Activated T-helper 1 cell treated with Interleukin-2 at 50 U/mL for 16 hours (primary cell): ENCODE measurements at places on chromosomes 7 and 10.

- DNase-seq = no peak
Measured at GRCh38 chr7:142855114-142855743, 353 bp downstream of the EPHB6 start.

DNA sequence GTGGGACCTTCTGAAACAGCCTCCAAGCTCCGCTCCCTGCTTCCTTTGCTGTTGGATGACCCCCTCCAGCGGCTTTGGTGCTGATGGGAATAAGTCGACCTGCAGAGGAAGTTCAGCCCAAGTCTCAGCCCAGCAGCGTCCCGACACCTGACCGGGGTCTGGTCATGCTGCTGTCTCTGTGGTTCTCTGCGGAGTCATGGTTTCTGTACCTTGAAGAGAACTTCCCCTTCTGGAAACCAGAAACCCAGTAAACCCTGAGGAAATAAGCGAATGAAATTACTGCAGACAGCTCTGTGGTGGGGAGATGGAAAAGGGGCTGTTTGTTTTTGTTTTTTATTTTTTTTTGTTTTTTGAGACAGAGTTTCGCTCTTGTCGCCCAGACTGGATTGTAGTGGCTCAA lies 18.3 kb upstream of the ZNF12 start:
- no peak for DNase-seq

DNA sequence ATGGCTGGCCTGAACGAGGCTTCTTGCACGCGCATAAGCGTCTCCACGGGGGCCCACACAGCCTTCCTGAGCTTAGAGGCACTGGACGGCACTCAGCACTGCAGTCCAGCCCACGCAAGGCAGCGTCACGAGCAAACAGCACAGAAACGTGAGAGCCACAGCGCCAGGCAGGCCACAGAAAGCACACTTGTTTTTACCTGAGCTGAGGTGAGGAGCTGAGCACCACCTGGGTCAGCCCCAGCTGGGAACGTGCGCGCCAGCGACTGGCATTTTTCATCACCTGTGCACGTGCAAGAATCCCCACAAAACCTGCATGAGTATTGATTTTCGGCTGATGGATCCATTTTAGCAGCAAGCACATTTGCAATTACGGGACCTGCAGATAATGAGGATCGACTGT lies 26.7 kb downstream of the IQCE start:
- no peak for DNase-seq

GRCh38 chr10:11885437-11886137 lies 62.4 kb downstream of the PROSER2 start:
- DNase-seq = no peak

DNA sequence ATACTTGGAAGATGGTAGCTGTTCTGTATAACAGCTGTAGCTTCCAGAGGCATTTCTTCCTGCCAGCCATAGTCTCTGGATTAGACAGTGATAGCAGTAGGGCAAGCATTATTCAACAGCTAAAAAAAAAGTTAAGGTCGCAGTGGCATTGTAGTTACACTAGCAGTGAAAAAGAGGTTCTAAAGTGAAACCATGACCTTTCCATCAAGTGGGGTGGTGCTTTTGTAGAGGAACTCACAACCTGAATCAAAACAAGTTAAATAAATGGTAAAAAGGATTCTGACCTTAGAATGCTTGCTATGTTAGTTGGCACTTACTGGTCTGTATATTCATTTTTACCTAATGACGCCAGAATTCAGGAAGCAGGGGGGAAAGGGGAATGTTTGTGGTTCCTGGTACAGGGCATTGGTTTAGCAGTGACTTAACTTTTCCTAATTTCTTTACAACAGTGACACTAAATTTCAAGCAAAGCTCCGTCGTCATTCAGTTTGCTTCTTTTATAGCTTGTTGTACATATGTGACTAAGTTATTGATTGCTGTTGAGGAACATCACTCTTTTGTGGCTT lies 55.0 kb downstream of the GBF1 start:
- no peak for DNase-seq

- no peak for DNase-seq
Measured at GRCh38 chr10:102670065-102670670, 25.9 kb downstream of the TRIM8 start.

DNA sequence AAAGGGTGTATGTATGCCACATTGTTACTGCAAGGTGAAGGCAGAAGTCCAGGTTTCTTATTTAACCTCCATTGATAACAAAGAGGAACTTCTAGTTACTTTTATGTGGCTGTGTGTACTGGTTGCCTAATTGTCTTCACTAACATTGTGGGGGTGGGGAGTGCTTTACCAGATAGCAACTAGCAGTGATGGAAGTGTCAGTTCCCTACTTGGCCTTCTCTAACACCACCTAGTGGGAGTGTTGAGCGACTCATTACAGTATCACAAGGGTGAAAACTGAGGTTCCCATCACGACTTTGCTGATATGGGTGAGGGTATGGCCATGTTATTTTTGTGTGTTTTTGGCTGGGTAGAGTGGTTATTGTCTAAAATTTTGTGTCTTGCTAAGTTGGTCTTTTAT lies 274.4 kb downstream of the THSD7A start:
- no peak for DNase-seq

- peak; percentile 31 for DNase-seq
Measured at GRCh38 chr10:61902445-61903220, 1.1 kb downstream of the ARID5B start.

DNA sequence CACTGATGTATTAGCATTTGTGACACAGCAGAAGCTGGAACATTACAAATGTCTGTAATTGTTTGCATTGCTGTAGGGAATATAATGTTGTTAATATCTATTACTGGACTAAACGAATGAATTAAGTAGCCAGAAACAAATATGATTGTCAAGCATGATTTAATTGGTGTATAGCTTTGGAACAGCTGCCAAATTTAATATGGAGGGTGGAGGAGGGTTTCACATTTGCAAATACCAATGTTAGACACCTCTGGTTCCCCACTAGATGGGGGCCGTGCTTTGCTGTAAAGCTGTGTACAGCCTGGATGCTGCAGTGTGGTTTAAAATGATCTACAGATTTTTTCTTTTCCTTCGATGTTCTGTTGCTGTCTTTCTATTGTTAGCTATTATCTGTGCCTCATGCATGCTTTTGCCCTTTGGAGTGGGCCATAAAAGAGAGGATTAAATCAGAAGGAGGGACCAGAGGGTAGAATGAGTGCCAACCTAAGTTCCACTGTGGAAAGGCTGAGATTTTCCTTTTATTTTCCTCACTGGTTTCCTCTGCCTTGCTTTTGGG lies 23.1 kb downstream of the DNAJB9 start:
- DNase-seq = no peak

GRCh38 chr7:127091620-127092019 lies 161.1 kb downstream of the GRM8 start:
- DNase-seq = no peak

DNA sequence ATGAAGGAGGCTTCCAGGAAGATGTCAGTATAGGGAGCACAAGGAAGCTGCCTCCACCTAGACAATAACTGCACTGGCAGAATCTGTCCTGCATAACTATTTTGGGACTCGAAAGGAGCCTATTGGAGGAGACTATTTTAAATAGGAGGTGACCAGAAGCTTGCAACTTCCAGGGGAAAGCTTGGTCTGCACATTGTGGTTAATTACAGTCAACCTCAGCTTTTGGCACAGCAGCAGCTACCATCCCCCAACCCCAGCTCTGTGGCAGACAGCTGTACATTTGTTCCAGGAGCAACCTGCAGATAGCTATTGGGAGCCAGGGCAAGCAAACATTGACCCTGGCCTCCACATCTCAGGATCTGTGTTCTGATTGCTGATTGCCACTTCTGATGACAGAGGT lies 46.3 kb upstream of the NANOS1 start:
- DNase-seq = no peak

DNA sequence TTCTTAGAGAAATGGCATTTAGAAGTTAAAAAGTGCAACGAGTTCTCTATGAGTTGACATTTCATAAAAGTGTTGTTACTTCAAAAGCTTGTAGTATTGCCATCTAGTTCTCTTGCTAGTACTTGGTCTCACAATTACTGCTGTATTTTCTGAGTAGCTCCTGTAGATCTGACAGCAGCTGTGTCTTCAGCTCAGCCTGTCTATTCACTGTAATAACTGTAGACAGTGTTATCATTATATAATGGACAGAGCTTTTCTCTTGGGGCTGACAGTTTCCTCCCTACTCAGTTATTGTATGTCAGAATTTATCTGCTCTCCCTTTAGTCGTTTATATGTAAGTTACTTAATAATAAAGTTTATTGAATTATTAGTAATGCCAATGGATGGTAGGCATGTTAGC lies 388.7 kb upstream of the VSTM2A start:
- DNase-seq = no peak

- no peak for DNase-seq
Measured at GRCh38 chr10:51000164-51000563, 74.1 kb upstream of the PRKG1 start.

GRCh38 chr10:132811891-132812481 lies 26.0 kb upstream of the NKX6-2 start:
- no peak for DNase-seq

GRCh38 chr7:167976-168791 lies 24.2 kb upstream of the FAM20C start:
- DNase-seq = no peak

DNA sequence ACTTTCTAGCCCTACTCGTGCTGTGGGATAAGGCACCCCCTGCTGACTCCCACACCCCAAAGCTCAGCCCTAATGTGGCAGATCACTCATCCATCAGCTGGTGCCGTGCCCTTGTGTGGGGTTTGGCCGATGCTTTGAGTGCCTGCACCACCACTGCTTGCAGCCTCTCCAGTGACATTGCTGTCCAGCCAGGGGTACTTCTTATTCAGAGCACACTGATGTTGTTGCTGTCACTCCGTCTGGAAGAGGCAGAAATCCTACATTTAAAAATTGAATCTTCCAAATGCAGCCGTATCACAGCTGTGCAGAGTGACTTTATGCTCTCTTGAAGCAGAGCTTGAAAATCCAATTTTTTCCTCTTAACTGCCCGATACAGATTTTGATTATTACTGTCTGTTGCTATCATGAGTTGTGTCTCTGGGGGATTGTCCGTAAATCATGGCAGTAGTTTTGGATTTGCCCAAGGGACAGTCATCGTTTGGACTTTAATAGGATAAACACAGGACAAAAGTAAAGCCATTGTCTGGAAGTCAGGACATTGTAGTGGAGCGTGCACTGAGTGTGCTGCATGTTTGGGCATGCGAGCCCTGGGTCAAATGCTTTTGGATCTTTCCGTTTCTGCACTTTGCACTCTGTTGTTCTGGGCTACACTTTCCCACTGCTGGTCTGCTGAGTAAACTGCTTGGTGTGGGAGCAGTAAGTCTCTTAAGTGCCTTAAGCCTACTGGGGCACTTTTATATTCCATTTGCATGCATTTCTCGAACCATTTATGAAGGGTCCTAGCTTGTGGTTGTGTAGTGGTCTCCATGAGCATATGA lies 128.2 kb downstream of the DOCK1 start:
- no peak for DNase-seq

- no peak for DNase-seq
Measured at GRCh38 chr7:45162943-45163691, 5.5 kb downstream of the RAMP3 start.

DNA sequence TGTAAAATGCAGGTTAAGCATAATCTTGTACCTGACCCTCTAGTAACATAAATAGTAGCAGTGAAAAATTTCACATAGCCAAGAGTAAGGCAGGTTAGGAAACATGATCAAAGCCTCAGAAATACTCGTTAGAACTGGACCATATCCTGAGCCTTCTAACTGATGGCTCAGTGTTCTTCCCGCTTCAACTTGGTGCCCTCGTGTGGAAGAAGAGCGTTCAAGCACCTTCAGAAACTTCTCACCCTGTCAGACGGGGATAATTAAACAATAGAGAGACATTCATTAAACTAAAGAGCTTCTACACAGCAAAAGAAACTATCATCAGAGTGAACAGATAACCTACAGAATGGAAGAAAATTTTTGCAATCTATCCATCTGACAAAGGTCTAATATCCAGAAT lies 124.5 kb downstream of the MYOF start:
- no peak for DNase-seq

- no peak for DNase-seq
Measured at GRCh38 chr7:77967429-77967828, 168.9 kb downstream of the PHTF2 start.
